ENCODE measurements at places on chromosomes 7 and 10. TPM values are rescaled to one million over a fixed set of nuclear protein-coding genes. Genes with fewer than 3 reads are reported as not detected.

Gene GHRHR
- total RNA-seq: 4.0 TPM

GRCh38 chr7:18530224-18531179 lies 35.0 kb downstream of the HDAC9 start:
- no peak for DNase-seq
- no peak overlapping the region for H3K4me3 ChIP-seq
- H3K36me3 ChIP-seq: no peaks in the 10 kb centered on the region
- no peaks in the 10 kb centered on the region for H3K27me3 ChIP-seq
- peaks cover 9% of the 10 kb centered on the region for H3K4me1 ChIP-seq
- no peak overlapping the region for H3K27ac ChIP-seq

Gene PARP12
- total RNA-seq: 10.5 TPM

- no peak overlapping the region for H3K4me3 ChIP-seq
- no peaks in the 10 kb centered on the region for H3K27me3 ChIP-seq
- H3K4me1 ChIP-seq: no peaks in the 10 kb centered on the region
- no peak overlapping the region for H3K27ac ChIP-seq
Measured at GRCh38 chr10:85621562-85621961, 745.0 kb downstream of the GRID1 start.

DNA sequence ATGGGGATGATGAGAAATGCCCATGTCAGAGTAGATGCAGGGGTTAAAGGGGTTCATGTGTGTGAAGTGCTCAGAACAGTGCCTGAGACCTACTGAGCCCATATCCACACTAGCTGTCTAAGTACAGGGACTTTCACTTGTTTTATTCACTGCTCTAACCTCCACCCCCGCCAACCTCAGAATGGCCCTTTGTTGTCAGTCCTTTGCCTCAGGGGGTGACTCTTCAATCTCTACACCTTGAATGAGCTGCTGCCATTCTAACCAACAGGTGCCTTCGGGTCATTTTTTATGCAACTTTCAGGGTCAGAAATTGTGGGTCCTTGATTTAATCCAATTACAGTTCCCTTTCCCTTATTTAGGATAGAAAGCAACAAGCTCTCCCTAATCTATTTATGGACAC lies 26.2 kb downstream of the VSTM4 start:
- DNase-seq: no peak
- no peak overlapping the region for H3K4me3 ChIP-seq
- peaks cover 7% of the 10 kb centered on the region for H3K4me1 ChIP-seq
- peaks cover 13% of the 10 kb centered on the region for H3K36me3 ChIP-seq
- H3K27ac ChIP-seq: no peak overlapping the region

DNA sequence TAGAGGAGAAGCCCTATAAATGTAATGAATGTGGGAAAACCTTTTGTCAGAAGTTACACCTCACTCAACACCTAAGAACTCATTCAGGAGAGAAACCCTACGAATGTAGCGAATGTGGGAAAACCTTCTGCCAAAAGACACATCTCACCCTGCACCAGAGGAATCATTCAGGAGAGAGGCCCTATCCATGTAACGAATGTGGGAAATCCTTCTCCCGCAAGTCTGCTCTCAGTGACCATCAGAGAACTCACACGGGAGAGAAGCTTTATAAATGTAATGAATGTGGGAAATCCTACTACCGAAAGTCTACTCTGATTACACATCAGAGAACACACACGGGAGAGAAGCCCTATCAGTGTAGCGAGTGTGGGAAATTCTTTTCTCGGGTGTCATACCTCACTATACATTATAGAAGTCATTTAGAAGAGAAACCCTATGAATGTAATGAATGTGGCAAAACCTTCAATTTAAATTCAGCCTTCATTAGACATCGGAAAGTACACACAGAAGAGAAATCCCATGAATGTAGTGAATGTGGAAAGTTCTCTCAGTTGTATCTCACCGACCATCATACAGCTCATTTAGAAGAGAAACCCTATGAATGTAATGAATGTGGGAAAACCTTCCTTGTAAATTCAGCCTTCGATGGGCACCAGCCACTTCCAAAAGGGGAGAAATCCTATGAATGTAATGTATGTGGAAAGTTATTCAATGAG lies 18.9 kb downstream of the RBAK start:
- no peak overlapping the region for H3K27ac ChIP-seq
- DNase-seq: no peak
- no peak overlapping the region for H3K4me3 ChIP-seq

DNA sequence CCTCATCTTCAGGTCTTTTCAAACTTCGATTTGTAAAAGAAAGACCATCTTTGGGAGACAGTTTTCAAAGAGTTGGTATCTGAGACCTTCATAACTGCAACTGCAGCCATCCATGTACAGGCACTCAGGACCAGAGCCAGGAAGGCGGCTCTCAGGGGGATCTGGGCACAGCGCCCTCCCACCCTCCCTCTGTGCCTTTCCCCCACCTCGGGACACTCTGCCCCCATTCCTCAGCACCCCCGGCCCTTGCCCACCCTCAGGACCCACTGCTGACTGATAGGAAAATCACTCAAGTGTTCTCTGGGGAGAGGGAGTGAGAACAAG lies 143.6 kb downstream of the CUBN start:
- no peaks in the 10 kb centered on the region for H3K36me3 ChIP-seq
- DNase-seq: no peak
- H3K27me3 ChIP-seq: no peaks in the 10 kb centered on the region
- no peak overlapping the region for H3K27ac ChIP-seq
- no peak overlapping the region for H3K4me3 ChIP-seq
